ENCODE measurements at places on chromosomes 5 and 9.
A peak's percentile ranks its signal among the peaks of the same experiment; 100 is the strongest.

DNA sequence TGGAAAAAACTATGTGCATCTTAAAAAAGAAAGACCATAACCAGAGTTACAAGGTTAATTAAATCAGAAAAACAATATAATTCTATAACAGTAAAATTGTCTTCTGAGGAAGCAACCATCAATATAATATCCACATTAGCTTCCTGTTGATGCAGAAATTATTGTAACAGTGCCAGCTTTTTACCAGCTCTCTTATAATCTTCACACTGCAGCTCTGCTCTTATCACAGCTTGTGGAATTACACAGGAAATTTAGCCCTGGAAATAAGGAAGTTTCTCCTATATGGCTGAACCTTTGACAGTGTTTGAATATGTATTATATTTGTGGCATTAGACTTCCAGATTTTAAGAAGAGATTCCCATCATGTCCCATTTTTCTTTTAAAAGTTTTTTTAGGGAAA is 49.1 kb upstream of the TEK start:
- DNase-seq = no peak

GRCh38 chr9:15146268-15146700 is 160.7 kb downstream of the TTC39B start:
- no peak for DNase-seq

DNA sequence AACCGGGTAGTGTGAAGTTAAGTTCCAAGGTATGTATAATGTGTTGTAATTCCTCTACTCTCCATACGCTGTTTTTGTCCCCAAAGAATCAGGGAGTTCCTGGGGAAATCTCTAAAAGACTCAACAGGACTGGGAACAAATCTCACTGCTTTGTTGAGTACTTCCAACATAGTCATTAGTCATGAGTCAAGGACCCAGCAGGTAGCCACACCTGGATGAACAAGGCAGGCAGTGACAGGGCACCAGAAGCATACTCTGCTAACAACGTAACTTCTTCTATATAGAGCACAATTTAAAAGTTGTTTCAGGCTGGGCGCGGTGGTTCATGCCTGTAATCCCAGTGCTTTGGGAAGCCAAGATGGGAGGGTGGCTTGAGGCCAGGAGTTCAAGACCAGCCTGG is 126.8 kb downstream of the SLC1A3 start:
- DNase-seq = no peak

- DNase-seq = peak; percentile 75
Measured at GRCh38 chr9:38047301-38048251, 21.5 kb downstream of the SHB start.

DNA sequence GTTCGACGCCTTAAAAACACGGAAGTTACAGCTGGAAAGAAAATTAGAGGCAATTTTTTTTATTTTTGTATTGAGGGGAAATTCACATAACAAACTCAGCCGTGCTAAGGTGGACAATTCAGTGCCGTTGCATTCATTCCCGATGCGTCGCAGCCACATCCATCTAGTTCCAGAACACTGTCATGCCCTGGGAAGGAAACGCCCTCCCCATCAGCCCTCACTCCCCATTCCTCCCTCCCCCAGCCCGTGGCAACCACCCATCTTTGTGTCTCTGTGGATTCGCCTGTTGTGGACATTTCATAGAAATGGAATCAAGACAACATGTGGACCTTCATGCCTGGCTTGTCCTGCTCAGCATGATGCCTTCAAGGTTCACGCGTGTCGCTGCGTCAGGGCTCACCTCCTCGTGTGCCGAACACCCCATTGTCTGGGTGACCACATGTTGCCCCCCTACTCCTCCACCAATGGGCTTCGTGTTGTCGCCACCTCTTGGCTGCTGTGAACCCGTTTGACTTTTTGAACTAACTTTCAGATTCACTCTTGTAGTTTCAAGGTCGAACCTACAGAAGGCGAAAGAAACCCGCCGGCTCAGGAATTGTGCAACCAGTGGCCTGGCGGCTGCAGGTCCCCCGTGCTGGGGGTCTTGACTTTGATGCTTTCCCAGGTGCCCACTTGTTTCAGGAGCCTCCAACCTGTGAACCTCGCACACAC is 17.4 kb upstream of the CAMSAP1 start:
- no peak for DNase-seq

DNA sequence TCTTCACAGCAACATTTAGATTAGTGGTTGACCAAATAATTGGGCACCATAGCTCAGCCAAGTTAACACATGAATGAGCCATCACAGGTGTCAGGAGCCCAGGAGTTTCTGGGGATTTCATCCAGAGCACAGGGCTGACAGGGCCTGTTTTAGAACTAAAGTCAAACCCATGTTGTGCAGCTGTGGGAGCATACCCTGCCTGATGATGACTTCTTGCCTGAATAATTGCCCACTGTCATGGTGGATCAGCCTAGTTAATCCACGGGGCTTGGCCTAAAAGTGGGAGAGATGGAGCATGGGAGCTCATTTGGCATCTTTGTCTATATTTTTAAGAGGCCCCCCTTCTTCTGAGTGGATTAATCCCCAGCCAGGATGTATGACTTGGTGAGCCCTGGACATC is 105.6 kb upstream of the GDNF start:
- no peak for DNase-seq

DNA sequence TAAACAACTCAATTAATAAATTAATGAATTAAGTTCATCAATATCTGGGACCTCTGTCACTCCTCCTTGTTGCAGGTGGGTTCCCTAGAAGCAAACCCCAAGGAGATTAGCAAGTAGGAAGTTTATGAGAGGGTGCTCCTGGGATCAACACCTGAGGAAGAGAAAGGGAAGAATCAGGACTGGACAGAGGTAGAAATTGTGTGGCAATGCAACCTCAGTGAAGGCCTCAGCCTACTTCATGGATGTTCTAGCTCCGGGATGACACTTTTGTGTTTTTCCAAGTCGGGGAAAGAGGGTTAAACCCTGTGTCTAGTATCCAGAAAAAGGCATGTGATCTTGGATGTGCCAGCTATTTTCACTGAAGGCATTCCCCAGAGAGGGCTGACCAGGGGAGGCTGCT is 23.2 kb downstream of the MAMDC2 start:
- no peak for DNase-seq

GRCh38 chr9:94178927-94179326 is 80.2 kb upstream of the ZNF169 start:
- DNase-seq = no peak

DNA sequence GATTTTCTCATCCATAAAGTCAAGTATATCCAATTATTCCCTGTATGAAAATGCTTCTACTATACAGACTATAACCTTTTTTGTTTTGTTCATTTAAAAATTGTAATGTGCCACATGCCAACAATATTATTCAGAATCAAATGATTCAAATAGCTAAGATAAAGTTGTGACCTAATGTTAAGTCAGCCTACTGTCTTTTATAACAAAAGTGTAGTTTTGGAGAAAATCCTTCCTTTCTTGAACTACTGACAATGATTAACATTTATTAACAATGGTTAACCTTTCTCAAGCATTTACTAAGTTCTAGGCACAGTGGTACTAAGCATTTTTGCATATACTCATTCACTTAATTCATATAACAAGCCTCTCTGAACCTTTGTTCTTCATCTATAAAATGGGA is 25.0 kb downstream of the CSF2 start:
- no peak for DNase-seq

GRCh38 chr9:130426467-130426773 is 18.3 kb upstream of the ASS1 start:
- no peak for DNase-seq

Measured in left ventricle myocardium superior (tissue), 1 donor.